ENCODE measurements at places on chromosomes 13 and 19. TPM values are rescaled to one million over a fixed set of nuclear protein-coding genes. Genes with fewer than 3 reads are reported as not detected.

GRCh38 chr13:62433660-62434059 is 1018.0 kb upstream of the PCDH20 start:
- no peak for DNase-seq

- DNase-seq, result no peak
Observed at GRCh38 chr19:5434970-5435641, 20.1 kb upstream of the ZNRF4 start.

- no peak for DNase-seq
Observed at GRCh38 chr13:49057176-49057575, 81.5 kb downstream of the FNDC3A start.

DNA sequence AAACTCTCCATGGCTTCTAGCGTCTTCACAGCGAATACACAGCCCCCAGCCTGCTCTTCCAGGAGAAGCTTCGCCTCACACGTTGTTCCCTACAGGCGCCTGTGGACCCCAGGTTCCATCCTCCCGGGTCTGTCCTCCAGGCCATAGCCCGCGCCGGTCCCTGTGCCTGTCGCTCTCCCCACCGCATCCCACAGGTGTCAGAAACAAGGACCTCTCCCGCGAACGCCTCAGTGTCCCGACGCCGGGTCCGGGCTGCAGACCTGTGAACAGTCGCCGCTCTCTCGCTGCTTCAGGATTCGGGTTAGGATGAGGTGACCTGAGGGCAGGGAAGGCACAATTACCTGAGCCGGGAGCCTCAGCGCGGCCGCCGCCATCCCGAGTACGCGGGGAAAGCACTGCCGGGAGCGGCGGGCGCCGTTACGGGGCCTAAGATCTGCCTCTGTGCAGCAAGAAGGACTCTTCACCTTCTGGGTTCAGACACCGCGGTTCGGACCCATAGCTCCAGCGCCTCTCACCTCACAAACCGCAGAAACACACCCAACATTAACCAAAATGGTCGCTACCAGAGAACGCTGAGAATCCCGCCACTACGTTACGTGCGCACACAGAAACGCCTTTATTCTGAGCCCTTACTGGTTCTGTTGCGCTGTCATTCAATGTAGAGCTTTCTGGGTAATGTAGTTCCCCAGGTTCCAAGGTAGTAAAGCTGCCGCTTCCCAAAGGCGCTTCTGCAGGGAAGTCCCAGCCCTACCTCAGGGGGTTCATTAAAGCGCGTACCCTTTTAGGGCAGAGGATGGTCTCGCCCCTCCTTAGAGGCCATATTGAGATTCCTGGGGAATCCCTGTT is at the start of gene ZNF418:
ZNF418 (minus strand) TSS at position 583 of the 846 bp plus-strand sequence. CDS start 1,580 bp downstream, outside the sequence.
- peak; percentile 71 for DNase-seq

GRCh38 chr19:50465986-50466705 is 10.2 kb upstream of the EMC10 start:
- DNase-seq, result peak; percentile 82

- DNase-seq, result no peak
Observed at GRCh38 chr13:19726611-19727010, 56.1 kb downstream of the PSPC1 start.

DNA sequence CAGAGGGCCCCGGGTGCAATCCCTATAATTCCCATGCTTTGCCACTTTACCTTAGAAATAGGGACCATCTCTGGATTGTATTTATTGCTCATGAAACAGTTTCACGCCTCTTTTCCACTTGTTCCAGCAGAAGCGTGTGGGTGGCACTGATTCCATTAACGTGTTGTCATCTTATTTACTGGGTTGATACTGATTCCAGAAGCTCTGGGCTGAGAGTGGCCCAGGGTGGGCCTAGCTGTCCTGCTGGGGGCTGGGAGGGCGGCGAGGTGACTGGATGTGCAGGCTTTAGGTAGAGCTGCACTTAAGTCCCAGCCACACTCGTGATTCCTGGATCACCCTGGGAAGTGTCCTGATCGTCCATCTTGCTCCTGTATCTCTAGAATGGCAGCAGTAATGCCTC is 155.0 kb downstream of the TEX29 start:
- DNase-seq, result no peak

GRCh38 chr19:23286477-23286876 is 36.3 kb upstream of the ZNF724 start:
- peak; percentile 50 for DNase-seq

The ZNF208 gene
- total RNA-seq, result not detected

The PLVAP gene
- total RNA-seq, result 0.27 TPM

The IFNL1 gene
- not detected for total RNA-seq

- peak; percentile 41 for DNase-seq
Observed at GRCh38 chr19:10551698-10552301, 8.1 kb downstream of the ATG4D start.

All from WTC11 (cell line).